ENCODE measurements at places on chromosomes 5 and 9. TPM values are rescaled to one million over a fixed set of nuclear protein-coding genes. Genes with fewer than 3 reads are reported as not detected.

FRMPD1 gene
- polyA plus RNA-seq, result 0.22 TPM

ELAVL2 gene
- not detected for polyA plus RNA-seq

KIF24 gene
- 0.29 TPM for polyA plus RNA-seq

CARD9 gene
- 2.6 TPM for polyA plus RNA-seq

TMEFF1 gene
- not detected for polyA plus RNA-seq

COL23A1 gene
- polyA plus RNA-seq, result 0.07 TPM

IARS1 gene
- 31.9 TPM for polyA plus RNA-seq

KIF20A gene
- 0.16 TPM for polyA plus RNA-seq

LCN1 gene
- polyA plus RNA-seq, result not detected

FRMD3 gene
- polyA plus RNA-seq, result 0.78 TPM

PLEKHG4B gene
- 0.04 TPM for polyA plus RNA-seq

ARSB gene
- polyA plus RNA-seq, result 4.1 TPM

LCP2 gene
- 2.1 TPM for polyA plus RNA-seq

NR5A1 gene
- not detected for polyA plus RNA-seq

S1PR3 gene
- 2.4 TPM for polyA plus RNA-seq

HAPLN1 gene
- polyA plus RNA-seq, result not detected

TLN1 gene
- 72.4 TPM for polyA plus RNA-seq

KIF4B gene
- polyA plus RNA-seq, result not detected

SIT1 gene
- polyA plus RNA-seq, result 3.3 TPM

Data from adipose tissue (tissue), 3 donors.